Tibial artery (tissue), 4 donors: ENCODE measurements at places on chromosomes 2 and 18.

GRCh38 chr18:9604348-9604747, 10.0 kb downstream of the PPP4R1 start:
- DNase-seq, result no peak

GRCh38 chr2:199895406-199895805, 15.7 kb upstream of the C2orf69 start:
- no peak for DNase-seq

DNA sequence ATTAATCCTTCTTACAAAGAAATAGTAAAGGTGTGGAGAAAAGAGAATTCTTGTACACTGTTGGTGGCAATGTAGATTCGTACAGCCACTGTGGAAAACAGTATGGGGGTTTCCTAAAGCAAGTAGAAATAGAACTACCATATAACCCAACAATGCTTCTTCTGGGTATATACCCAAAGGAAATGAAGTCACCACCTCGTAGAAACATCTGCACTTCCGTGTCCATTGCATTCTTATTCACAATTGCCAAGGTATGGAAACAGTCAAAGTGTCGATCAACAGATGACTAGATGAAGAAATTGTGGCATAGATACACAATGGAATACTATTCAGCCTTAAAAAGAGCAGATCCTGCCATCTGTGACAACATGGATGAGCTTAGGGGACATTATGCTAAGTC, 93.4 kb upstream of the TGIF1 start:
- no peak for DNase-seq

DNA sequence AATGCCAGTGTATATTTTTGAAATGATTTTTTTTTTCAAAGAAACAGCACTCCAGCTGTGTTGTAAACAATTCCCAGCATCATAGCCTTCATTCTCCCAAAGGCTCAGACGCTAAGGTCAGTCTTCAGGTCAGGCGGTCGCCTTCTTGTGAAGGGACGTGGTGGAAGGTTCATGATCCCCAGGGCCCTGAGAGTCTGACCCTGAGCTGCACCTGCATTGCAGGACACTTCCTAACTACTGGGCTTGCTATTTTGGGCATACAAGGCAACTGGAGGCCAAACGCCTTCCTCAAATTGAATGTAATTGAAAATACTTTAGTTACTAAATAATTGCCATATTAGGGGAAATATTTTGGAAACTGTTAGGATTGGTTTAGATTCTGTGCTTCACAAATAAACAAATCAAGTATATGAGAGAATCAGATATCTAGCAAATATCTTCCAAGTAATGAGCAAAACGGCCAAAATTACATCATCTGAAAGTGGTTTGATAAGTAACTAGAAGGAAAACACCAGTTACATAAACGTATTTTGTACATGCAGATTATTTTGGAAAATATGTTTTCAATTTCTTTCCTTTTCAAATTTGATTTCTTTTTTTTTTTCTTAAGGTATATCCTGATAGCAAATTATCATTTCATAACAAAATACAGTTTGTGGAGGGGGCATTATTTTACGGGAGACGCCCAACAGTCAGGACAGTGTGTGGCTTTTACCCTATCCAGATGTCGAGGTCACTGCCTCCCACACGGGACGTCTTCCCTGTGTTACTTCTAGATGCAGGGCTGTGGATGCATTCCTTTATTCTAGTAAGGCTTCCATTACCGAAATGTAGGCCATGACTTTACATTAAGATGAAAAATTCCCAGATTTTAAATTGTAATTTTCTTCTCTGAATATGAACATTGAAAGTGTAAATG, 136.0 kb downstream of the ATP9B start:
- no peak for DNase-seq

- peak; percentile 90 for DNase-seq
Measured at GRCh38 chr2:218406949-218407618, 7.4 kb downstream of the CTDSP1 start.

DNA sequence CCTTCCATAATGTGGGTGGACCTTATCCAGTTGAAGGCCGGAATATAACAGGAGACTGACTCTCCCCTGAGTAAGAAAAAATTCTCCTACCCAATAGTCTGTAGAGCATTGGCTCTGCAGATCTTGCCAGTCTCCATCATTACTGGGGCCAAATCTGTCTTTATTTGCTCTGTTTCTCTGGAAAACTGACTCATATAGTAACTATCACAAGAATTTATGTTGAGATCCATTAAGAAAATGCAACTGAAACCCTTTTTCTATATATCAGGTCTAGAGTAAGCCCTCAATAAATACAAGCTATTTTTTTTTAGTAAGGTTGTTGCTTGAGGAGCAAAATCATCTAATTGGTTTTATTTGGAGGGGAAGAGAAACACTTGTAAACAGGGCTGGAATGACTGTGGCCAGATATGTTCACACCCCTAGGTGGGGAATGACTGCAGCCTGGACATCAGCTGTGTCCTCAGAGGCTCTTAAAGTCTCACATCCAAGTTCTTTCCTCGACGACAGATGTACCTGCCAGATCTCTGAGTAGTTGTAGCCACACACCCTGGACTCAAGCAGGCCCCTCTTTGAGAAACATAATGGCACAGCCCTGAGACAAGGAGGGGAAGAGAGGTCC, 339.7 kb downstream of the TNS1 start:
- no peak for DNase-seq

DNA sequence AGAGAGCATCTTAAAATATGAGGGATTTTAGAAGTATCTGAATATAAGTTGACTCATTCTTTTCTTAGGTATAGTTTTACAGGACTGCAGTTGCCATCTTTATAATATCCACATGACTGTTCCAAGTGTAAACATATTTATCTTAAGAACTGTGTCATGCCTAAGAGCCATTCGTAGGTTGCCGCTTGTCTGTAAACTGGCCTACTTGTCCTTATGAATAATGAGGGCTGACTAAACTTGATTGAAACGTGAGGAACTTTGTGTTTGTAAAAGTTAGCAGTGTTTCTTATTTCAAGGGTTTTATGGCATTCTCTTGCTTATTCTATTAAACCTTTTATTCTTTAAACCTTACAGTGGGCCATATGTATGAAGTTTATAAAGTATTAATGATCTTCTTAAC, 99.6 kb downstream of the MAP3K20 start:
- DNase-seq, result no peak

DNA sequence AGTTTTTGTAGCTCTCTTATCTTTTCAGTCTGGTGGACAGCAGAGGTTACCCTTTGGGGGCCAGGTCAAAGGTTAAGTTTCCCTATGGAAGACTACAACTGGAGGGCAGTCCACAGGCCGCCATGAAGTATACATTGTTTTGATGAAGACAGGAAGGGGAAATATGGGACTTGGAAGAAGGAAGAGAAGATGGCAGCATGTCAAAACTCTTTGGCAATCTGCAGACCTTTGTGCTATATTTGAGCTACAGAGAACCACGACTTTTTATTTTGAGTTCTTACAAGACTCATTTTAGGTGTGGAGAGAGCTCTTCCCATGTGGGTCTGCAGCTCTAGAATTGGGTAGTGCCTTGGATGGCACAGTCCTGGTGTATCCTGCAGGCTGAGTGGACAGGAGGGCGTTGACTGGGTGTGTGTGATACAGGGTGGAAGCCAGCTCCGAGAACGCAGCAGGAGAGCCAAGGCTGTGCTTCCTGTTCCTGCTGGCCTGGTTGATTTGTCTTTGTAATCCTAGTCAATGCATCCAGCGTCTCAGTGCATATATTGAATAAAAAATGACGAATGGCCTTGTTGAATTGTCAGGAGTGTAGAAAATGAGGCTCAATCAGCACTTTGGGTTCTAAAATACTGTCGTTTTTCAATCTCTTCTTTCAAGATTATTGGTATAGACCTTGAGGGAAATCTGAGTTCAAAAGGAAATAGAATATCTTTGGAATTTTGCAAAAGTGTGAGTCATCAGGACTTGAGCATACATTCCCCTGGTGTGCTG, 11.5 kb downstream of the ITGA6 start:
- DNase-seq, result no peak

DNA sequence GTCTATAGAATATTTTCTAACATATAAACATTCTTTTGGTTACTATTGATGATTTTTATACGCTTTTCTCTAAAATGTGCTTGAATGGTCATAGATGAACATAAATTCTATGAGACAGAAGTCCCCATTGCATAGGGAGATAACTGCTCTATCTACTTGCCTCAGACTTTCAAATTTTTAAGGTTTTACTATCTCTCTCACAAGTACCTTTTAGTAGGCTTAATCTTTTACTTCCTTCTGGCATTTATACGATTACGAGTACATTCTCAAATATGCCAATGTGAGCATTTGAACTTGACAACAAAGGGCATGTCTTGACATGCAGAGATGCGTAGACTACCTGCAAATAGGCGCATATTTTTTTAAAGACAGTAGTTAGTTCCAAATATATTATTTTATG, 935.9 kb upstream of the LRATD1 start:
- DNase-seq, result no peak

DNA sequence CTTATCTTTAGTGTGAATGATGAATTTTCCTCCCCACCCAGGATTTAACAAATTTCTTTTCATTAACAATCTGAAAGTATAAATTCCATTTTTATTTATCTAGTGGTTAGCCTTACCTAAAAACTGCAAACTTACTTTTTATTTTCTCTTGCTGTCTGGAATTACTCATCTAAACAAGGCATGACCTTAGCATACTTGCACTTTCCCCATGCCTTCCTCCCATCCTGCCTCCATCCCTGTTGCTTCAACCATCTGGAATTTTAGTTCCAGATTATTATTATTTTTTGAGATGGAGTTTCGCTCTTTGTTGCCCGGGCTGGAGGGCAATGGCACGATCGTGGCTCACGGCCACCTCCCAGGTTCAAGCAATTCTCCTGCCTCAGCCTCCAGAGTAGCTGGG, 35.6 kb downstream of the GDF7 start:
- DNase-seq, result no peak

GRCh38 chr2:239157771-239158170, 243.0 kb downstream of the HDAC4 start:
- peak; percentile 56 for DNase-seq

- DNase-seq, result no peak
Measured at GRCh38 chr2:171187819-171188218, 27.1 kb upstream of the TLK1 start.

DNA sequence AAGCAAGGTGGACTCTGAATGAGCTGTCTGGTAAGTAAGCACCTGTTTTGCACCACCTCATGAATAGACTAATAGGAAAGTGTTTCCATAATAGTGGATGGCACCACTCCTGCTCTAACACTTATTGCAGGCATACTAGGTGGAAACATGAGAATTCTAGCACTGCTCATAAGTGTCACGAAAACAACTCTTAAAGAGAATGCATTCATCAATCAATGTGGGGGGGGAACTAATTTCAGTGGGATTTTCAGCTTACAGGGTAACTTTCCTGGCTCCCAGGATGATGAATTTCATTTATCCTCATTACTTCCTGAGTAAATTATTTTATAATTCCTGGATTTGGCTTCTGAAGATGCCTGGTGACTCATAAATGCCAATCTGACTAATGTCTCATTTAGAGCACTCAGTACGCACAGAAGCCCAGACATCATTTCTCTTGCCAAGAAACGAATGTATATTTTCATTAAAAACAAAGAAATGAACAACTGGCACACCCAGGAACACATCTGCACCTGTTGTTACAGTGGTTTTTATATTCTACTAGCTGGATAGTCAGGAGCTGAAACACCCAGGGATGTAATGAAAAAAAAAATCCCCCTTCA, 129.6 kb downstream of the PID1 start:
- no peak for DNase-seq

- no peak for DNase-seq
Measured at GRCh38 chr18:33802955-33803354, 224.9 kb downstream of the ASXL3 start.

DNA sequence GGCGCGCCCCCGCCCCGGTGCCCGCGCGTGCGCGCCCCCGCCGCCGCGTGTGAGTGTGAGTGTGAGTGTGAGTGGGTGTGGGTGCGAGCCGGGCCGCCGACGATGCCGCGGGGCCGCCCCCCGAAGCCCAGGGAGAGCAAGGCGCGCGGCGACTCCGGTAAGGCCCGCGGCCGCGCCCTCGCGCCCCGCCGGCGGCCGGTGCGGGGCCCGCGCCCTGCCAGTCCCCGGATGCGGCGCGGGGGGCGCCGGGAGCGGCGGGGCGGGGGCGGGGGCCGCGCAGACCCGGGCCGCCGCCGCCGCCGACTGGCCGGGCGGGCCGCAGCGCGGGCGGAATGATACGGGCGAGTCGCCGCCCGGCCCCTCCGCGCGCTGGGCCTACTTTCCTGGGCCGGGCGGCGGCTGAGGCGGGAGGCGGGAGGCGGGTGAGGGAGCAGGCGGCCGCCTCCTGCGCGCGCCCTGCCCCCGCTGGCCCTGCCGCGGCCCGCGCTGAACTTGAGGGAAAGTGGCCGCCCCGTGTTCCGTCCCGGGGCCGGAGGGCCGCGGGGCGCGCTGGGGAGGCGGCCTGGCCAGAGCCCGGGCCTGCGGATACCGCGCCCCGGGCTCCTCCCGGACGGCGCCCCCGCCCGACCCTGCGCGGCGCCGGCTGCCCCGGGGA, at the start of gene ZNF236:
Gene ZNF236 (plus strand): TSS at position 52 of the 655 bp plus-strand sequence. CDS start 51 bp downstream, at position 103.
- DNase-seq, result peak; percentile 86

DNA sequence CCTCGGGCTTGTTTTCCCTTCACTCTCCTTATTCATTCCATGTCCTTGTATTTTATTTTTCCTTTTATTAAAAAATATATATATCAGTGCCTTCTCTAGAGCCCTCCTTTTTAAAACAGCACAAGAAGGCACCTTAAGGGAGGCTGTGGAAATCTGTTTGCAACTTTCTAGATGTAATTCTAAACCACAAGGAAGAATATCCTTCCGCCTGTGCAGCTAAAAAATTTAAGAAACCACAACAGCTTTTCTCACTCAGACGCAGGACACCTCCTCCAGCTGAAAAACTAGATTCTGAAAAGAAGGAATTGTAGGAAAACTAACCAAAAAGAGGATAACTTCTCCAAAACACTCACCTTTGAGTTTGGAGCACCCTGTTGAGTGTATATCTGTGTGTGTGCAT, 142.2 kb downstream of the BCL11A start:
- no peak for DNase-seq

DNA sequence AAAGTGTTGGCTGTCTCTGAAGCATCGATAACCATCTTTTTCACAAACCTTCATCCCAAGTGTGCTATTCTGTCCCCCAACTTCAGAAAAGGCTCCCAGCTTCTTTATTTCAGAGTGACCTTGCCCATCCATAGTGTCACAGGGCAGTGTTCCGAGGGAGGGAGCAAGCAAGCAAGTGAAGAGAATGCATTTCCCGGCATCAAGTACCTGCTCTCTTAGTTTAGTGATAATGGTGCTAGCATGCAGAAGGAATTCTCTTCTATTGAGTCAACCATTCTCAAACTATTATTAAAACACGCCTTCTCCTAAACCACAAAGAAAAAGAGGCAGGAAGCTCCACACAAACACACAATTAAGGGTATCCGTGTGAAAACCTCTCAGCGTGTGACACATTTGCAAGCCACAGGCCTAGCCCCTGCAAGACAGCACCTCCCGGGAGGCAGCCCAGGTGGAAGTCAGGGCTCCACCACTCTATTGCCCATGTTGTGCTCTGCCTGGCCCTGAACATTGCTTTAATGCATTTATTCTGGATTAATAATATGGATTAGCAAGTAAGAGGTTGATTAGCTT, 504.9 kb downstream of the GALR1 start:
- DNase-seq, result no peak

DNA sequence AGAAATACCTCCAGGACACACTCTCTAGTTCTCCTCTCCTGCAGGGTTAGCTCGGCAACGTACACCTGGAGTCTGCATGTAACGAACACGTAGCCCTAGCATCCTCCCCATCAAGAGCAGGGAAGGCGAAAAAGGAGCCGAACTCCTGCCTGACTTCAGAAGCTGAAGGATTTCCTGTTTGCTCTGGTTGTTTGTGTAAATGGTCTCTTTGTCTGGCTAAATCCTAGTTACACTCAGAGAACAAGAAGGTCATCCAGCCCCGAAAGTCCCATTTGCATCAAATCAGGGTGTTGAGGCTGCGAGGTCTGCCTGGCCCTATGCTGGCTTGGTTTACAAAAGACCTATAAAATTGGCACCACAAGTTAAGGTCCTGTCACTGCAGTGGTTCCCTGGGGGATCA, 66.4 kb upstream of the POMC start:
- no peak for DNase-seq
